ENCODE measurements at places on chromosomes 2 and 18.

DNA sequence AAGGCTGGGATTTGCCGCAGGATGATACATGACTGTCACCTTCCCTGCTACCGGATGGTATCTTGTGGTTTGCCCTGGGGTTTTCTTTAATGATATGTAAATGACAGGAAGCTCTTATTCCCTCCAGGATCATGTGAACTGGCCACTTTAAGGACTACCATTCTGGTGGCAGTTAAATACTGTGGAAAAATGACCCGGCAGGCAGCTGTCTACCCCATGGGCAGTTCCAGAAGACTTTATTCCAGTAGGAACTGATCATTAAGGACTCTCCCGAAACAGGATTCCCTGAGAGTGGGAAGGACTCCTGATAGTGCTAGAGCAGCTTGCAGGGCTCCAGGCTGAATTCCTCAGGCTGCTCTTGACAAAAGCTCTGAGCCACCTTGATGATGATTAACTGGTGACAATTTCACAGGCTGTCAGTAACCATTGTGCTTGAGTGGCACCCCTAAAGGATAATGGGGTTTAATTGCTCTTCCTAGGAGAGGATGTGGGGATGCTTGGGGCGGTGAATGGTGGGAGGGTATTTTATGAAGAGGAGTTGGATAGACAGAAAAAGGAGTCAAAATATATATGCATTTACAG, 212.0 kb downstream of the CPS1 start:
- no peak for DNase-seq

GRCh38 chr2:160388464-160389263, 104.9 kb downstream of the RBMS1 start:
- peak; percentile 84 for DNase-seq

- no peak for DNase-seq
Measured at GRCh38 chr2:56898986-56899385, 715.2 kb downstream of the CCDC85A start.

DNA sequence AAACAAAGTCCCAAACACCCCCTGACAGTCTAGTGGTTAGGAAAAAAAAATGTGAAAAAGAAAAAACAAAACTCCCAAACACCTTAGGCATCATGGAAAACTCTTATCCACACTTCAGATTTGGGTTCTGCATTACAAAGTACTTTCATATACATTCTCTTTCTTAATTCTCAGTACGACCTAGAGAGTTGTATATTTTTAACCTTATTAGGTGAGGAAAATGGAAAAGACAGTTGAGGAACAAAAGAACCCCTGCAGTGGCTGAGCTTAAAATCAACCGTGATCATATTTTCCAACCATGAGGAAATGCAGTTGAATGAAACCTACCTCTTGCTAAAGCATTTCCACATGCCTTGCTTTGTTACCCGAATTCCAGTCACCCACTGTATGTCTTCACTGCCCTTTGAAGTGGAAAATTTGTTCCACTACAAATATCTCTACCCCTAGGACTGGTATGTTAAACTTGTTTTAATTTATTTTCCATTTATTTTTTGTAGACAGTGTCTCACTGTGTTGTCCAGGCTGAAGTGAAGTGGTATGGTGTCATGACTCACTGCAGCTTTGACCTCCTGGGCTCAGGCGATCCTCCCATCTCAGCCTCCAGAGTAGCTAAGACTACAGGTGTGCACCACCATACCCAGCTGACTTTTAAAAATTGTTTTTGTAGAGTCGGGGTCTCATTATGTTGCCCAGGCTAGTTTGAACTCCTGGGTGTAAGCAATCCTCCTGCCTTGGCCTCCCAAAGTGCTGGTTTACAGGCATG, 56.9 kb upstream of the LPIN2 start:
- DNase-seq: no peak

DNA sequence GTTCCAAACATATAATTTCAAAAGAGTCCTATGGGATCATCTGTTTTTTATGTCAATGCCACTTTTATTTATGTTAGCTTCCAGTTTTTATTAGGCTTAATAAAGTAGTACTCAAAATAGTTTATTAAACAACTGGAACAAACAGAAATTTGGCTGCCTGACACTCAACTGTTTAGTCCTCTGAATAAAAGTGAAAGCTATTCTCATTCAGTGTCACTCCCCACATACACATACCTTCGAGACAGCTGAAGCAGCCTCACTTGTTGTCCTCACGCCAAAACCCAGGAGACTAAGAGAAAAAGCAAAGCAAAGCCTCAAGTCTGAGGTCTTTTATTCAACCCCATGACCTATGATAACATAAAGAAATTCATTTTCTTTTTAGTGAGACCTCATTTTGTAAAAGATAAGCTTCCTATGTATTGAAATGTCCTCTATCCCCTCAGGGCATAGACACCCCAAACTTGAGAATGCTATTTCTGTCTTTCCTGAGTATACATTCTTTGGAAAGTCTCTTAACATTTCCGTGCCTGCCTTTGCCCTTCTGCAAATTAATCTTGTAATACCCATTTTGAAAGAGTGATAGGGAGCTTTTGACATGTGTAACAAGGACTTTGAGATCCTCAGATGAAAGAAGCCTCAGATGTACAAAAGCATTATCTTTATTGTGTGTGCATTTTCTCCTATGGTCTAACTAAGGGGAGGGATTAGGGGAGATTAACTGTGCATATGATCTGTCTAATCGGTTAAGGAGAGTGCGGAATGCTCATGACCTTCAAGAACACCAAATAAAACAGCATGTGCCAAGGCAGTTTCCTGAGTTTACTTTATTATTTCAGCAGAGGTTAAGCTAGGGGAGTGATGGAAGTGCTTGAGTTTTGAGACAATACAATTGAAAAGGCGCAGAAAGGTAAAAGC, 1523.7 kb upstream of the PIK3C3 start:
- no peak for DNase-seq

- no peak for DNase-seq
Measured at GRCh38 chr2:20516646-20517341, 69.9 kb downstream of the RHOB start.

- peak; percentile 70 for DNase-seq
Measured at GRCh38 chr2:38462121-38462661, 85.1 kb upstream of the ATL2 start.

- DNase-seq: no peak
Measured at GRCh38 chr2:237330541-237330940, 83.4 kb downstream of the COL6A3 start.

DNA sequence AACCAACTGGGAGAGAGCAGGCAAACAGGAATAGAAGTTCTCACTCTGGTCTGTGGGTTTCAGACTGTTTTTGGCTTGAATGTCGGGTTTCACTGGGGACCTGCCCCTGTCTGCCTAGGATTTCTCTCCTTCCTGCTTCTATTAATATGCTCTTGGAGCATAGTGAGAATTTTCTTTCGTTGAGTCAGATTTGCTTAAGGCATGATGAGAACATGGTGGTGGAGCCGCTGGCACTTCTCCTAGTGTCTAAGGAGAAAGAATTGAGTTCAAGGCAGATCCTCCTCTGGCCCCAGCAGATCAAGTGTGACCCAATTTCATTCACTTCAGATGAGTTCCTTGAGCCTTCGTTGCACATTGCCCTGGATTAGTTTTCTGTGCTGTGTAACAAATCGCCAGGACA, 103.9 kb upstream of the HS6ST1 start:
- no peak for DNase-seq

DNA sequence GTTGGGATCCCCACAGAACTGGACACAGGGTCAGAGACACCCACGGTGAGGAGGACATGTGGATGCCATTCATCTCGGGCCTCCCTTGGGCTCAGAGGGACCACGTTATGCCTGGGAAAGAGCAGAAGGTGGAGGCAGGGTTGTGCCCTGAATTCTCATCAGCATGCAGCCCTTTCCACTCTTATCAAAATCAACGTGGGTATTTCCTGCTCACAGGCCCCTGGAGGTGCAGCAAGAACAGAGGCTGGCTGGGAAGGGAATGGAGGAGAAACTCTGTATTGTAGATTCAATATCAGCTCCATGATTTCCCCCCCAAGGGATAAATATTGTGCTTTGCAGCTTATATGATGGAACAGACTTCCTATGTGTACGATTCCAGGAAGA, 90.9 kb downstream of the SETBP1 start:
- DNase-seq: no peak

- DNase-seq: no peak
Measured at GRCh38 chr2:238869293-238870124, 21.6 kb downstream of the TWIST2 start.

DNA sequence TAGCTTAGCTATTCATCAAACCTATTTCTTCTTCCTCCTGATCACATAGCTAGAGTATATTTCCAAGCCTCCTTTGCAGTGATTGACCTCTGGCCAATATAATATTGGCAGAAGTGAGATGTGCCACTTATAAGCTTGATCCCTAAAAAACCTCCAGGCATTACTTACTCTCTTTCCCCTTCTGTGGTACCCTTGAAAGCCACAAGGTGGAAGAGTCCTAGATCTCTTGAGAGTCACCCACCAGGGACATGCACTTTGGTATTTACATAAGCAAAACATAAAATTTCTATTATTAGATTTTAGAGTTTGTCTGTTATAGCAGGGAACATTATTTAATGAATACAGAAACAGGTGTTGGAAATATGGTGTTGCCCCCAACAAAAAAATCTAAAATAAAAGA, 112.0 kb downstream of the EXOC6B start:
- DNase-seq: no peak

DNA sequence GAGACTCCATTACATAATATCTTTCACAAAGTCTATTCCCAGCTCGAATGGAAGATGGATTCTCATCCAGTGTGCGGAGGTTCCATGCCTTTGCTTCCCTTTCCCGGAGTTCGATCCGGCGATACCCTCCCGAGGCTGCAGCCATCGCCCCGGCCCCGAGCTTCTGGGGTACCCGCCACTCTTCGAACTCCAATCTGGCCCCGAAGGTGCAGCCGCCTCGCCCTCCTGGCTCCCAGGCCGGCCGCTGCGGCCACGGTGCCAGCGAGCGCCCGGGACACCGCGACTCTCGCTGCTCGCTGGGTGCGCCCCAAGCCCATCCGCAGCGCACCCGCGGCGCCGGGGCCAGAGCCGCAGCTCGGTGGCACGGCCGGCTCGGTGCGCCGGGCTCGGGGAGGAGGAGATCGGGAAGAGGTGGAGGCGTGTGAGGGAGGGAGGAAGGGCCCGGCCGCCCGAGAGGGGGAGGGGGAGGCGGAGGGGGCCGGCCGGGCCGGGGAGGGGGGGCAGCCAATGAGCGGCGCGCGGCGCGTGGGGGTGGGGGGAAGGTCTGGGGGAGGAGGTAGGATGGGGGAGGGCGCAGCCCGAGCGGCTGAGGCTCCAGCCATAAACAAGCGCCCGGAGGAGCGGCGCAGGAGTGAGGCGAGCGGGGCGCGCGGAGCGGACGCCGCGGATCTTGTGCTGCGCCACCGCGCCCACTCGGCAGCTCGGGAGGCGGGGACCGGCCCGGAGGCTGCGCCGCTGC, at the start of gene CRIM1:
TSS of gene CRIM1 (plus strand) at position 628 of the 739 bp plus-strand sequence. CDS start 515 bp downstream, outside the sequence.
- peak; percentile 84 for DNase-seq

- no peak for DNase-seq
Measured at GRCh38 chr2:118657466-118657865, 190.0 kb downstream of the EN1 start.

- DNase-seq: no peak
Measured at GRCh38 chr18:61841706-61842105, 51.1 kb downstream of the RNF152 start.

Data from activated CD4-positive, alpha-beta T cell treated with anti-CD3 and anti-CD28 coated beads, Interleukin-2, amount 10 ng/mL, durations not matched to agents 24 days and 14 days (primary cell).